ENCODE measurements at places on chromosomes 11 and 22.

GRCh38 chr11:120773501-120774031 is 250.3 kb upstream of the TBCEL start:
- no peak for DNase-seq

DNA sequence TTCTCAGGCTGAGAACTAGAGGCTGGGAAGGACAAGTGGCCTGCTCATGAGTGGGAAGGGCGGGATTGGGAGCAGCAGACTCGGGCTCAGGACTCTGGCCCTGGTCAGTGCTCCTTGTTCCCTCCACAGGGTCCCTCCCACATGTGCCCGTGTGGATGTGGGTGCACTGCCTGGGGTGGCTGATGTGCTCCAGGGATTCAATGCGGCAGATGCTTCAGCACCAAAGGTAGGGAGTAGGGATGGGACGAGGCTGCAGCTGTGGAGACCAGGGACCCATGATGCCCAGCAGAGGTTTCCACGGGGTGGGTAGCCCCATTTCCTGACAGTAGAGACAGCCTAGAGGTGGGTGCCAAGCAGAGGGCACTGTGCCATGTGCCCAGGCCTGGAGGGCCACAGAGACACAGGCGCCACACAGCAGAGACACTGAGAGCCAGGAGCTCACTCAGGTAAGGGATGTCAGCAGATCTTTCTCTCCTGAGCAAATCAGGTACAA is 89.5 kb downstream of the GGTLC2 start:
- DNase-seq = no peak

DNA sequence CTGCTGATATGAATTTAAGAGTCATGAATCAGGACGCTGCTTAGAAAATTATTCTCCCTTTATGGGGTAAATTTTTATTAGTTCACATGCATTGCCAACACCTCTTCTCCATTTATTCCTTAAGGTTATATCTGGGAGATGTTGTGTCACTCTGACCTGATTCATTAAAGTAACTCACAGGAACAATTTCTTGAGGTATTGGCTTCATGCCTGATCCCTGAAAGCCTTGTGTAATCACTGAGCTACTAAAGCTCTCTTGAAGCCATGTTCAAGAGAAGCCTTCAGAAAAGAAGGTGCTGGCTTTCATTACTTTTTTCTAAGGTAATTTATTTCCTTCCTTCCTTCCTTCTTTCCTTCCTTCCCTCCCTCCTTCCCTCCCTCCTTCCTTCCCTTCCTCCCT is 420.6 kb downstream of the RAB38 start:
- DNase-seq = no peak

- peak; percentile 66 for DNase-seq
Observed at GRCh38 chr22:28395920-28396753, 283.5 kb downstream of the TTC28 start.

DNA sequence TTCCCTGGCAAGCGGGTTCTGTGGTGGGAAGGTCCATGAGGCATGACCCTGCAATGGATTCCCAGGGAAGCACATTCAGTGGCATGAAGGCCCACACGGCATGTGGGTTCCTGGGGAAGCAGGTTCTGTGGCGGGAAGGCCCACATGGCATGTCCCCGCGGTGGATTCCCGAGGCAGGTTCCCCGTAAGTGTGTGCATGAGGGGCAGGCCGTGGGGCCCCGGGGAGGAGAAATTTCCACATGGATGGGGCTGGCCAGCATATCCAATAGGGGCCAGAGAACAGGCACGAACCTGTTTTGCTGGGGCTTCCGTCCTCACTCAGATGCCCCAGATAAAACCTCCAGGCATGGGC is 83.7 kb downstream of the PHF21B start:
- DNase-seq = no peak

DNA sequence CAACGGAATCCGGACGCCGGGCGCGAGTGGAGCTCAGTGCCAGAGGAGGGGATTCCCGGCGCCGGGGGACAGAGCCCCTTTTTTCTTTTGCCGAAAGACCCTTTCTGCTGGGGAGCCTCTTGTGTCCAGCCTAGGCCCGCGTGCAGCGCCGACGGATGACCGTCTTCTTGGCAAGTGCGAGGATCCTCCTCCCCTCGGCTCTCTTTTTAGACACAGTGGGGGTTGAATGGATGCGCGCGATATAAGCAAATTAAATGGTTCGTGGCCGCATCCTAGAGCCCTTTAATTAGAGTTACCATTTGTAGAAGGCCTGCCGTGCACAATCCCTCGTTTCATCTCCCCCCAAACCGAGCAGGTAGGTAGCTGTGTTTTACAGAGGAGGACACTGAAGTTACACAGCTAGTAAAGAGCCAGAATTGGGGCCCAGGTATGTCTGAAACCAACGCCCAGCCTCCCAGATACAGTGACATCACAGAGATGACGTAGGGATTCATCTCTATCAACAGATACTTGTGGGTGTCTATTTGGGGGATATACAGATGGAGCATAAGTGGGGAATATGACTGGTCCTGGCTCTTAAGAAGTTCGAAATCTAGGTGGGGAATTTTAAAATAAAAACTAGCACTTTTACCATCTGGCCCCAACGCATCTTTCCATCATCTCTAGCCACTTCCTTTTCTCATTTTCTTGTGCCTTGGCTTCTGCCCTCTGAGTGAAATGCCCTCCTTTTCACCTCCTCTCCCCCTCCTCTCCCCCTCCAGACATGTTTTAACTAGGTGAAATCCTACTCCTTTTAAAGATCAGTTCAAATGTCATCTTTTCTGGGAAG is 875 bp downstream of the TCP11L1 start:
- peak; percentile 52 for DNase-seq

- no peak for DNase-seq
Observed at GRCh38 chr11:1381793-1382425, 7.8 kb upstream of the BRSK2 start.

DNA sequence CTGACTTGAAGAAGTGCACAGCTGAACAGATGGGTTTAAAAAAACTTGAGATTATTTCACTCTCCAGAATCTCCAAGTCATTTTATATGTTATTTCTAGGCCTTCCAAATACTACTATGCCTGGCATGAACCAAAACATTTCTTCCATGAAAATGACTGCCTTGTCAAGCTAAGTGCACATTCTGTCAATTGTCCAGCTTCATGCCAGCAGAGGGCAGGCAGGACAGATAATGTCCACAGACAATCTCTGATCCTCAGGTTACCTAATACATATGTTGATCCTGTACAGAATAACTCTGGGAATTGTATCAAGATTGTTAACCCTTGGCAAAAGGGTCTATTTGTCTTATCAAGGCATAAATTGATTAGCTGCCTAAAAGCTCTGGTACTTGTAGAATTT is 229.5 kb downstream of the AASDHPPT start:
- DNase-seq = no peak

- DNase-seq = peak; percentile 94
Observed at GRCh38 chr11:27392278-27393114, 29.5 kb upstream of the CCDC34 start.

- DNase-seq = no peak
Observed at GRCh38 chr11:128772814-128773213, 78.9 kb downstream of the FLI1 start.

GRCh38 chr11:118529584-118530175 is 1.3 kb upstream of the TMEM25 start:
- no peak for DNase-seq

GRCh38 chr11:104771763-104772162 is 126.5 kb downstream of the CASP12 start:
- peak; percentile 2 for DNase-seq

DNA sequence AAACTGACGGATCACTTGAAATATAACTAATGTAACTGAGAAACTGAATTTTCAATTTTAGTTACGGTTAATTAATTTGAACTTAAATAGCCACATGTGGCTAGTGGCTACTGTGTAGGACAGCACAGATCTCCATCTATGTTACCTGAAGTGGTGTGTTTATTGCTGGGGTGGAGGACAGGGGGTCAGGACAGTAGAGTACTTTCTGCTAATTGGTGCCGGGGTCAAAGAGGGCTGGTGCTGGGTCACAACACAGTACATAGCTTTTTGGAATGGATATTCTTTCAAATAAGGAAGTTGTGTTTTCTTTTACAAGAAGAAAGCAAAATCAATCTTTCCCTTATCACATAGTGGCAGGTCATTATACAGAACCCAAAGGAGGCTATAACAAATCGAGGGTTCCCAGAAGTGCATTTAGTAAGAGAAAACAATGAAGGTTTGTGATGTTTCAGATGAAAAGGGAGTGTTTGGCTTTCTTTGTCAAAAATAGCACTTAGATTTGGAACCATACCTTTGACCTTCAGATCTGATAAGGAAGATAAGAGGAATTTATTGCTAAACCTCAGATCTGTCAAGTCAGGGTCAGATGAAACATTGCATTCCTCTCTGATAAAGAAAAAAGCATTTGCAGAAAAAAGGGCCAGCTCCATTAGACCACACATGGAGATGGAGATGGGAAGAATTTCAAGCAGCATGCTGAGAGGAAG is 384.5 kb downstream of the AASDHPPT start:
- DNase-seq = peak; percentile 93

- DNase-seq = no peak
Observed at GRCh38 chr11:69148377-69148762, 7.4 kb upstream of the SMIM38 start.

GRCh38 chr11:78290293-78291176 is 101.8 kb downstream of the USP35 start:
- DNase-seq = no peak

DNA sequence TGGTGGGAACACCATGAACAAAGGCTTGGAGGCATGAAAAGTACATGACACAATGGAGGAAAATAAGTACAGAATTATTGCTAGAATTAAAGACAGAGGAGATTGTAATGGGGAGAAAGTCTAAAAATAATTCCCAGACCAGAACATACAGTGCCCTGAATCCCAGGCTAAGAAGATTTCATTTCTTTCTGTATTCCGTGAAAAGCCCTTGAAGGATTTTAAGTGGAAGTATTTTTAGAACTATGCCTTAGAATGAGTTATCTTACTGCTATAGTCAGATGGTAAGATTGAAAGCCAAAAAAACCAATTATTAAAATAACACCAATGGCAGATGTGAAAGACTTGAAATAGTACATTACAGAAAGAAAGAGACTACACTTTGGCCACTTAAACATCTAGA is 36.1 kb upstream of the SLC5A12 start:
- no peak for DNase-seq

DNA sequence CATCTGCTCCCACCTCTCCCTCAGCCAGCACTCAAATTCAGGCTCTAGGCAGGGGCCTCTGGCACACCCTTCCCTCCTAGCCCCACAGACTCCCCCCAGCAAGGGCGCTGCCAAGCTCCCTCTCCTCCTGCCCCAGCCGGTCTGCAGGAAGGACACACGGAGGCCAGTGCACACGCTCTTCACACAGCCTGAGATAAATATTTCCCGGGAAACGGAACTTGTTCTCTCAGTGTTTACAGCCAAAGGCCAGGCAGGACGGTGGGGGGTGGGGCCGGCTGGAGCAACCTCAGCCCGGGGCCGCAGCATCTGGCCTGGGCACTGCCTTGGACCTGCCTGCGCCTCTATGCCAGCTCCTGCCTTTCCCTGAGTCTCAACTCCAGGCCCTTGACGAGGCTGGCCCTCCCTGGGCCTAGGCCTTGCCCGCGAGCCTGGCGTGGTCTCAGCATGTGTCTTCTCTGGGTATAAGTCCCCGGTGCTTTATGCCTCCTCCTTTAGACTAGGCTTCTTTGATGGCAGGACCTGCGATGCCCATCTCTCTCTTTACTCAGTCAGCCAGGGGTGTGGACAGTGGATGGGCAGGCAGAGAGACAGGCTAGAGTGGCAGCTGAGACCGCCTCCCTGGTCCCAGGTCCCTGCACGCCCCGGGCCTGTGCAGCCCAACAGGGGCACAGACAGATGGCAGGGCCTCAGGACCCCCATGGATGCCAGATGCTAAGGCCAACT is 48.4 kb downstream of the PDE2A start:
- DNase-seq = no peak

DNA sequence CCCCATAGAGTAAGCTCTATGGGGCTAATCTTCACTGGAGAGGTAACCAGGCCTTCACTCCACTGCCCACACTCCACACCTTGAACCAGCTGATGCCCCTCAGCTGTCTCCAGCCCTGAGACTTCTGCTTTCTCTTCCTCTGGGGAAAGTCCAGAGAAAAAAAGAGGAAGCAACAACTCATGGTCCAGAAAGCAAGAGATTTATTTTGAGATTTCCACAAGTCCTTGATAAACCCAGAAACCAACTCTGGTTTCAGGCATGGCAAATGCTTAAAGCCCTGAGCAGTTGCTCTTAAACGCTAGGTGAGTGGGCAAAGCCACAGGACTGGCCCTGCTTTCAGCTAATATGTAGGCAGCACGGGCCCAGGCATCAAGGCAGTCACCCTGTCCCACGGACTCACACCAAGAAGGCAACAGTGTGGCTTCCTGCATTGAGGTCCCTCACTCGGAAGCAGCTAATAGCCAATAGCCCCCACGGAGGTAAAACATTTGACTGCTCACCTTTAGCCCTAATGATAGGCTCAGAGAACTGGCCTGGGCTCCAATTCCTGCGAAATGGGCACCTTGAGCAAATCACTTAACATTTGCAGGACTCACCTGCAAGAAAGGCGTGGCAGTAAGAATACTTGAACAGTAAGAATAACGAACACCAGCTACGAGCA is 4.3 kb downstream of the CYB561A3 start:
- DNase-seq = no peak

DNA sequence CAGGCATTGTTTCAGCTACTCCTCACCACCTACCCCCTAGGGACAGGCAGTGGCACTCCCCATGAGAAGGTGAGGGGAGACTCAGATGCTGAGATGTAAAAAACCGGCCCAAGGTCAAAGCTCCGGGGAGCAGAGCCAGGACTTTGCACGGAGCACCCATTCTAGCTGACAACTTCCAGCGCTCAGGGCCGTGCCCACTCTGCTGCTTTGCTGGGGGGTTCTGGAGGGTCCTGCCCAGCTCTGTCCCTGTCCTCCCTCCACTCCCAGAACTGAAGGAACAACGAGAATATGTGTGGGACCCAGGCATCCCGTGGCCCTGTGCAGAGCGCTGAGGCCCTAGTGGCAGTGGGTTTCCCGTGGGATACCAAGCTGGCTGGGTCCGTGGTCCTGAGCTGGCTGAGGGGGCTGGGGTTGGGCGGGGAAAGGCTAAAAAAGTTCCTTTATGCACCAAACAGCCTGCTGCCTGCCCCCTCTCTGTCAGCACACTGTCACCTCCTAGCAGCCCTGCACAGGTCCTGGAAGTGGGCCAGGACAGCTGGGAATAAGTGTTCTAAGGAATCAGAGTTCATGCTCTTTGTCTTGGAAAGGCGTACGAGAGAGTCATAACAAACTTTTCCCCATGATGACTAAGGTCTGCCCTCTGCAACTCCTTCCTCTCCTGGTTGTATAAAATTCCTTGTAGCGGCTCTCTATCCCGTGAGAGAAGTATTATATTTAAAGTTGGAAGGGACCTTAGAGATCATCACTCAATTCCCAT is 1.9 kb downstream of the MS4A10 start:
- peak; percentile 59 for DNase-seq

DNA sequence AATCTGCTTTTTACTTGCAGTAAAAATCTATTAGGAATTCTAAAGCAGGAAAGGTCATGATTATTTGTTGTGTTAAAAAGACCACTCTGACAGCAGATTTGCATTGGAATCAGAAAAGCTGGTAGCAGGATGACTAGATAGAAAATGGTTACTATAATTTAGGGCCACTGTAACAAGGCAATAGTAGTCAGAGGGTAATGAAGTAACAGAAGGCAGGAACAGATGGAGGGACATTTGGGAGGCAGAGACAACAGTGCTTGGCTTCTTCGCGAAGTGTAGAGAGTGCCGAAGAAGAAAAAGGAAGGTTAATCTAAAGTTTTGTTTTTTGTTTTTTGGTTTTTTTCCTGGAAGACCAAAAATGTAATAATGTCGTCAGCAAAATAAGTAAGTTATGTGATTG is 129.8 kb upstream of the SLC5A12 start:
- no peak for DNase-seq

Data from astrocyte (in vitro differentiated cells and primary cell).